Activated naive CD4-positive, alpha-beta T cell (primary cell): ENCODE measurements at places on chromosomes 6 and 20.

DNA sequence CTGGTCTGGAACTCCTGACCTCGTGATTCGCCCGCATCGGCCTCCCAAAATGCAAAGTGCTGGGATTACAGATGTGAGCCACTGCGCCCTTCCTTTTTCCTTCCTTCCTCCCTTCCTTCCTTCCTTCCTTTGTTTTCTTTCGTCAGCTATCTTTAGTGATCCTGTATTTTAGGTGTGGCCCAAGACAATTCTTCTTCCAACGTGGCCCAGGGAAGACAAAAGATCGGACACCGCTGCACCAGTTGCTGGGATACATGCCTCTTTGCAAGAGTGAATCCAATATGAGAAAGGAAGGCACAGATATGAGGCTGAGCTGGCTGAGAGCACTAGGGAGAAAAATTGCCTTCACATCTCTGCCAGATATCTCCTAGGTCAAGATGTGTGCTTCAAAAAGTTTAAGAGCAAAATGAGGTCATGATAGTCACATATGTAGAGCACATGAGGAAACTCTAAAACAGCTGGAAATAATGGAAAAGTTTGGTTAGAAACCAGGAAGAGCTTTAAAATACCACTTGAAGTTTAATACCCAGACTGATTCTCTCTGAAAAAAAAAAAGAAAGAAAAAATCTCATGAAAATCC, 41.8 kb downstream of the OR2B2 start:
- no peak for DNase-seq

DNA sequence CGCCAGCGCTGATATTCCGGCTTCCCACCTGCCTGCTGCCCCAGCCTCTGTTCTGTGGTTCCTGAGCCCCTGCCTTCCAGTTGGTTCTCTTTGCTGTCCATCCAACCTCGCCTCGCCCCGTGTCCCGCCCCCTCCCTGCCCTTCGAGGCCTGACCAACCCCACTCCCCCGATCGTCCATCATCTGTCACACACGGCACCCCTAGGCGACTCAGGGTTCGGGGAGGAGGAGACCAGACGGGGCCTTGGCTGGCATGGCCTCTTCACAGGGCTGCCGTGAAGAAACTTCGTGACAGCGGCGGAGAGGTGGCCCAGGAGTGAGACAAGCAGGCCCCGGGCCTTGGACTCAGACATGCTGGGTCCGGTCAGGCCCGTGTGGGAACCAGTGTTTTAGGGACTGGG, 226.1 kb downstream of the QKI start:
- DNase-seq = no peak

DNA sequence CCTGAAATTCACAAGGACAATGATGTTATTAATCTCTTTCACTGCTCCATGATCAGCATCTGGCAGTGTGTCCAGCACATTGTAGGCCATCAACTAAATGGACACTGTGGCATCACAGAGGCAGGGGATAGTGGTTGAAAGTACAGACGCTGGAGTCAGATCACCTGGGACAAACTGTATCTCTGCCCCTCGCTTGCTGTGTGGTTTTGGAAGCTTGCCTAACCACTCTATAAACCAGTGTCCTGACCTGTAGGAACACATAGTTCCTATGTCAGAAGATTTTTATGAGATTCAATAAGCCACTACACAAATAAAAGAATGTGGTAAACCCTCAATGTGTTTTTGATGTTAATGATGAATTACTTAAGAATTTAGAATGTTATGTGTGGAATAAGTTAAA, 219.3 kb upstream of the RNF217 start:
- DNase-seq = no peak

DNA sequence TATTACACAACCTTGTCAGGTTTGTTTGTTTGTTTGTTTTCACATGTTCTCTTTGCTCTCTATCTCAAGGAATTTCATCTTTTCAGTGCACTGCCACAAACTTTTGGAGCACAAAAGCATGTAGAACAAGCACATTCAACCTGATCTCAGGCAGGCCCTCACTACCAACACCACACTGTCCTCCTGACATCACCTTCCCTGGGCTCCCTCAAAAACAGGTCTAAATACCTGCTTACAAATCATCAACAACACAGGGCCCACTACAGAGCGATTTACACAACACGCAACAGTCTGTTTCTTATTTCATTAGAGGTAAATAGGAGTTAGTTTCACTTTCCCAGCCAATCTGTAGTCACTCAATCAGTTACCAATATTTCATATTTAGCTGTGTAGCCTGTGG, 241.4 kb downstream of the EPHA7 start:
- no peak for DNase-seq

DNA sequence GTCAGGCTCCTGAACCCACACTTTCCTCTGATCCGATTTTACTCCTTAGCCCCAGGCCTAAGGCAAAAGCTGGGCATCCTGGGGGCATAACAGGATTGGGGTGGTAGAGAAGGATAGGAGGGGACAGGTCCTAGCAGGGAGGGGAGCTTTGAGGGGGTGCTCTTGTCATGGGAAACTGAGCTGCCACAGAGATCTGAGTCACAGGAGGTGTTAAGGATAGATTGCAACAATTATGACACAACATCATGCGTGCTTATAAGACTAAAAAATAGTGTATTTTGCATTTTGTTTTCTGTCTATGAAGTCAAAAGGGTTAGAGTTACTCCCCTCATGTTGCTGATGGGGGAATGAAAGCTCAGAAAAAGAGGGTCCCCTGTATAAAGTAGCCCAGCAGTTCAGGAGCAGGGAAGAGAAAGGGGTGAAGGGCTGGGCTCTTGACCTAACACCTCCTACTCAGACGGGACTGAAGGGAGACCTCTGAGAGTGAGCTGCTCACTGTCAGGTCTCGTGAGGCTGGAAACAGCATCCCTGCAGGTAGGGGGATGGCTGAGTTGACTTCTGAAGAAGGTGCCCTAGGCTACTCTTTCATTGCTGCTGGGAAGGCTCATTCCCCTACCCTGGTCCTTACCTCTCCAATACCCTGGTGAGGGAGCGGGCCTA, 2.0 kb downstream of the GLP1R start:
- DNase-seq = no peak

GRCh38 chr20:37330316-37330715, 15.6 kb upstream of the SRC start:
- DNase-seq = no peak

- no peak for DNase-seq
Observed at GRCh38 chr20:21052241-21052640, 53.9 kb downstream of the LINC00237 start.

DNA sequence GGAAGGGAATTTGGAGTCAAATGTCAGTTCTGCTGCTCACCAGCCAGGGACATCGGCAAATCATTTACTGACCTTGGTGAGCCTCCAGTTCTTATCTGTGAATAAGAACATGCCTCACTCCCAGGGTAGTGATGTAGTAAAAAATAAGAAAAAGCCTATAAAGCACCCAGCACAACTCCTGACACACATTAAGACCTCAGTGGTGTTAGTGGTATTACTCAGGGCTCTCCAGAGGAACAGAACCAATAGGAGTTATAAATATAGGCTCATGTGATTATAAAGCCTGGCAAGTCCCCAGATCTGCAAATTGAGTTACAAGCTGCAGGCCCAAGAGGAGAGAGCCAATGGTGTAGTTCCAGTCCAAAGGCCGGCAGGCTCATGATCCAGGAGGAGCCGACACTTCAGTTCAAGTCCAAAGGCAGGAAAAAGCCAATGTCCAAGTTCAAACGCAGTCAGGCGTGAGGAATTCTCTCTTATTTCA, 71.3 kb upstream of the EYA2 start:
- DNase-seq = no peak

DNA sequence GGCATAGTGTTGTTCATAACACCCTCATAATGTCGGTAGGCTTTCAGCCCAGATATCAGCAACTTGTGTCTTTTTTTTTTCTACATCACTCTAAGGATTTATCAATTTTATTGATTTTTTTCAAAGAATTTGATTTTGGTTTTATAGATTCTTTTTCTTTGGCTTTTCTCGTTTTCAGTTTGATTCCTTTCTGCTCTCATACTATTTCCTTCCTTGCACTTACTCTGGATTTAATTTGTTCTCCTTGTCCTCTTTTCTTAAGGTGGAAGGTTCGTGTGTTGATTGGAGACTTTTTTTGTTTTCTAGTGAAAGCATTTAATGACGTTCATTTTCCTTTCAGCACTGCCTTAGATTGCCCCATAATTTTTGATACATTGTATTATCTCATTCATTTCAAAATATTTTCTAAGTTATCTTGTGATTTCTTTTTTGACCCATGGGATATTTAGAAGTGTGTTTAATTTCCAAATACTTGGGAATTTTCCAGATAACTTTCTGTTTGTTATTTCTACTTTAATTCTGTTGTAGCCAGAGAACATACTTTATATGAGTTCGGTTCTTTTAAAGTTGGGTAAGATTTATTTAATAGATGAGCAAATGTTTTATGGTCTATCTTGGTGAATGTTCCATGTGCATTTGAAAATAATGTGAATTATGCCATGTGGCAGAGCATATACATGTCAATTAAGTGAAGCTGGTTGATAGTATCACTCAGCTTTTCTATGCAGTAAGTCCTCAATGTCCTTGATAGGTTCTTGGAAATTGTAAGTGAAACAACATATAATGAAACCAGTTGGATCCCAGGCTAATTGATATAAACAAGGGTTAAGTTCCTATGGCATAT, 62.8 kb downstream of the IRF4 start:
- DNase-seq = no peak

GRCh38 chr6:25377664-25378063, 98.5 kb downstream of the CARMIL1 start:
- no peak for DNase-seq

DNA sequence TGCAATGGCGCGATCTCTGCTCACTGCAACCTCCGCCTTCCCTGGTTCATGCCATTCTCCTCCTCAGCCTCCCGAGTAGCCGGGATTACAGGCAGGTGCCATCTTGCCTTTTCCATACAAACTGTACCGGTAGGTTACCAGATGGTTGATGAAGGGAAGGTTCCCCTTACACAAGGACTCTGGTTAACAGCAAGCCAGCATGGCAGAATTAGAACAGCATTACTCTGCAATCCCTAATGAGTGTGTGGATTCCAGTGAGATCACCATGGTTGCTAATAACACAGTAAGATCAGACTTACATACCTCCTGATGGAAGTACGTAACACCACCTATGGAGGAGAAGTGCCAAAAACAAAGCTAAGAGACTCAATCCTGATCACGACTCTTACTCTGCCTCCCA, 51.7 kb downstream of the TTI1 start:
- no peak for DNase-seq

DNA sequence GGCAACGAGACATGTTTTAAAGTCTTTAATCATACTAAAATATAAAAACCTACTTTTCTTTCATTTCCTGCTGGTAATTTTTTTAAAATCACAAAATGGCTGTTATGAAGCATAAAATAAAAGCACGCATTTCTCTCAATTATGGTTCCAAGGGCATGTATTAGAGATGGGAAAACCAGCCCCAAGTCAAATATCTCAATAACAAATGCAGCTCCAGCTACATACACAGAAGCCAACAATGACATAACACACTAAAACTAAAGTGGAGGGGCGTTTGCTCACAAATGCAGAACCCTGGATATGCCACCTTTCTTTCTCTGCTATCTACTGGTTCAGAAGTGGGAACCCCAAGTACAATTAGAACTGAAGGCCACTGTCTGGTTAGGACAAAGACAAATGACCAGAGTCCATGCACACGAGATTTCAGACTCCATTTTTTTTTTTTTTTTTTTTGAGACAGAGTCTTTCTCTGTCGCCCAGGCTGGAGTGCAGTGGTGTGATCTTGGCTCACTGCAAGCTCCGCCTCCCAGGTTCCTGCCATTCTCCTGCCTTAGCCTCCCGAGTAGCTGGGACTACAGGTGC, 27.8 kb downstream of the EZR start:
- no peak for DNase-seq

GRCh38 chr6:25369036-25369432, 89.9 kb downstream of the CARMIL1 start:
- no peak for DNase-seq

DNA sequence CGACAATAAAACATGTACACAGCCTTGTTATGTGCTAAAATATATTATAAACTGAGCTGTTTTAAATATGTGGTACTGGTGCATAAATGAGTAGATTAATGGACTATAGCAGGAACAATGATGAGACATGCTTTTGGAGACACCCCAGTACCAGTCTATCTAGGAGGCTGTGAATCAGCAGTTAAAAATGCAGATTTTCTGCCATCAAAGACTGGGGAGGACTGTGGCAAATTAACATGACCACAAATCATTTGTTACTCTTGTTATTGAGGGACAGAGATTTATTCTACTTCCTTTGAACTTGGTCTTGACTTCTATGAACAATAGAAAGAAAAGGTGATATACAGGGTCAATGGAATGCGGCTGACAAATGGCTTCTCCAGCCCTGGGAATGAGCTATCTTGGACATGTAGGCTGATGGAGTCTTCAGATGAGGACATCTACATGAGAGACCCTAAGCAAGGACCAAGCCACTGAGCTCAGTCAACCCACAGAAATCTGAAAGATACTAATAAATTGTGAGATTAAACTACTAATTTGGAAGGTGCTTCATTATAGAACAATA, 551.7 kb upstream of the GJE1 start:
- DNase-seq = no peak

GRCh38 chr6:130381459-130382380, 15.9 kb downstream of the TMEM200A start:
- DNase-seq = no peak

- no peak for DNase-seq
Observed at GRCh38 chr6:161496941-161497340, 223.1 kb upstream of the AGPAT4 start.

DNA sequence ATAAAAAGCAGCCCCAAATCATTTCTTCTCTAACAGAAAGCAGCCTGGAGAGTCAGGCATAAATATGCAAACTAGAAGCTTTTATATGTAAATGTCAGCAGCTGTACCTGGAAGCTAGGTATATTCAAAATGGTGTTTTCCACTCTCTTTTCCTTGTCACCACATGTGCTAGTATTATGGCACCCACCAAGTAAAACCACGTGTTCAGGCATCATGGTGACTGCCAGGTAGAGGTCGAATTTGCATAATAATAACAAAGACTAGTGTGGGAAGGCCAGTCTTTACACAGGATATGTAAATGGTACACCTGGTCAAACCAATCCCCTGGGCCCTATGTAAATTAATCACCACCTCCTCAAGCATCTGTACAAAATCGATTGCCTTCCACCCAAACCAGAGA, 124.0 kb downstream of the MMUT start:
- DNase-seq = no peak

DNA sequence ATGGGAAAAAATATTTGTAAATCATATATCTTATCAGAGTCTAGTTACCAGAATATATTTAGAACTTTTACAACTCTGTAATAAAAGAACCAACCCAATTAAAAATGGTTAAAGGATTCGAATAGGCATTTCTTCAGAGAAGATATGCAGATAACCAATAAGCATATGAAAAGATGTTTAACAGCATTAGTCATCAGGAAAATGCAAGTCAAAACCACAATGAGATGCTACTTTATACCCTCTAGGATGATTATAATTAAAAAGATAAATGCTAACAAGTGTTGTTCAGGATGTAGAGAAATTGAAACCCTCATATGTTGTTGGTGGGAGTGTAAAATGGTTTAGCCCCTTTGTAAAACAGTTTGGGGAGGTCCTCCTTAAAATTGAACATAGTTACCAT, 94.1 kb downstream of the LRRC1 start:
- no peak for DNase-seq
